ENCODE measurements at places on chromosomes 2 and 18.

DNA sequence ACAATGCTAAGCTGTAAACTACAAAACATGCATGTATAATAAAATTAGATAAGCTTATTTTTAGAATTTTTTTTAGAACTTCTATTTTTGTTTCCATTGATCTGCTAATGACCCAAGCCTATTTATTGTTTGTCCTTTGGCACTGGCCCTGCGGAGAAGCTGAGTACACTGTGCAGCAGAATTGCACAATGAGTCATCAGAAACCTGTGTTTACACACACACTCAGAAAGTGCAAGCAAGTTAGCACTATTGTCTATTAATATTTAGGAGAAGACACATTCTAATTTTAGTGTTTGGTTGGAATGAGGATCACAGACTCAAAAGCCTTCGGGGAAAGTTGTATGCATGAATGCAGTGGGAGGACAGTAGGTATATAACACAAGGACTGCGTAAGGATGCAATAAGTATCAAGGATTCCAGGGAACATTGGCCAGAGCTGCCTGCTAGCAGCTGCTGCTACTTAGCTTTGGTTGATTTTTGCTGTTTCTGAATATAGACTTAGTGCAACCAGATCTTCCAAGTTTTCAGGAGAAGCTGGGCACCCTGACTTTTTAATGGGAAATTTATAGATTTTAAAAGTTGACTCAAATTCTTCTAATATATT, 128.2 kb downstream of the KCNH7 start:
- DNase-seq, result no peak

GRCh38 chr2:120546048-120546864, 189.4 kb upstream of the GLI2 start:
- DNase-seq, result no peak

GRCh38 chr2:152497481-152498052, 162.6 kb downstream of the FMNL2 start:
- DNase-seq, result no peak

- no peak for DNase-seq
Observed at GRCh38 chr18:36786686-36787085, 42.1 kb downstream of the TPGS2 start.

DNA sequence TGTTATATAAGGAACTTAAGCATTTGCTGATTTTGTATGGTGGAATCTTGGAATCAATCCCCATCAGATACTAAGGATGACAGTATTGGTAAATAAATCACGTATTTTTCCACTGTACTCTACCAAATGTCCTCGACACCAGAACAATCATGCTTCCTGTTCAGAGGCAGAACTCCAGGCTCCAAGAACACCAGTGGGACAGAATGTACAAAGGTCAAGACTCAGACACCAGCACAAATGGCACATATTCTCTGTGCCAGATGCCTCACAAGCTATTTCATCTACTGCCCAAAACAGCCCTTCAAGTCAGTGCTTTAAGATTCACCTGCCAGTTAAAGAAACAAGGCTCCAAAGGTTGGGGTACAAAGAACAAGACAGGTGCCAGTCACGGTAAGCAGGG, 420.5 kb downstream of the STK39 start:
- DNase-seq, result no peak

GRCh38 chr18:79764131-79764530, 33.6 kb upstream of the KCNG2 start:
- DNase-seq, result no peak

DNA sequence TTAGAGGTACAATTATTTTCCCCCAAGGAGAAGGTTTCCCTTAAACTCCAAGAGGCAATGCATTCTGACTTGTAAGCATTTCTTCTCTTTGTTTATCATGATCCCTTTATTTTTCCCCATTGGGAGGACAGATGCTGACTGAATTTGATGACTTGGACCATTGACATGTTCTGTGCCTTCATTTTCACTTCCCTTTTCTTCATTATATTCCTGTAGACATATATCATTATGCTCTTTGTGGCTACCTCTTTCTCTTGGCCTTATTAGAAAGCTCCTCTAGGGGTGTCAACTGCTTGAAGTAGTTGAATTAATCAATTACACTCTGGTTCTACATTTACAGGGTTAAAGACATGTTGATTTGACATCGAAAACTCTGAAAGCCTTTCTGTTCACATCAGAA, 330.0 kb upstream of the DCC start:
- no peak for DNase-seq

Data from activated CD4-positive, alpha-beta T cell treated with anti-CD3 and anti-CD28 coated beads, Interleukin-2, amount 10 ng/mL, durations not matched to agents 7 days and 5 days (primary cell).